Activated CD4-positive, CD25-positive, alpha-beta regulatory T cell treated with anti-CD3 and anti-CD28 coated beads, Interleukin-2, amount 50 U/mL, for 24 hours (primary cell): ENCODE measurements at places on chromosomes 5 and 9.

DNA sequence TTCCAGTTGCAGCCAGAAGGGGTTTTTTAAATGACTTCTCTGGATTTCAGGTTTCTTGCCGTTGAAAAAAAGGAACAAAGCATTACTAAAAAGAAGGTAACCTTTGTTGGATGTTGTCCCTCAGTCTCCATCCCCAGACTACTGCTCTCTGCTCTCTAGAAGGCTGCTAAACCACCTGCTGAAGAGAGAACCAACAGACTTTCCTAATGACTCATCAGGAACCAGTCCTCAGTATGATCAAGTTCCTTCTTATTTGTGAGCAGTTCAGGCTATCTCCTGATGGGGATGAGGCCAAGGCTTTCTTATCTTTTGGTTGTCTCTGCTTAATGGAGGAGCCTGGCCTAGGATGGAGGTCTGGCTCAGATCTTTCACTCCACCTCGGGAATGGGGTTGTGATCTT is 4.1 kb downstream of the KIF4B start:
- ATAC-seq, result no peak

DNA sequence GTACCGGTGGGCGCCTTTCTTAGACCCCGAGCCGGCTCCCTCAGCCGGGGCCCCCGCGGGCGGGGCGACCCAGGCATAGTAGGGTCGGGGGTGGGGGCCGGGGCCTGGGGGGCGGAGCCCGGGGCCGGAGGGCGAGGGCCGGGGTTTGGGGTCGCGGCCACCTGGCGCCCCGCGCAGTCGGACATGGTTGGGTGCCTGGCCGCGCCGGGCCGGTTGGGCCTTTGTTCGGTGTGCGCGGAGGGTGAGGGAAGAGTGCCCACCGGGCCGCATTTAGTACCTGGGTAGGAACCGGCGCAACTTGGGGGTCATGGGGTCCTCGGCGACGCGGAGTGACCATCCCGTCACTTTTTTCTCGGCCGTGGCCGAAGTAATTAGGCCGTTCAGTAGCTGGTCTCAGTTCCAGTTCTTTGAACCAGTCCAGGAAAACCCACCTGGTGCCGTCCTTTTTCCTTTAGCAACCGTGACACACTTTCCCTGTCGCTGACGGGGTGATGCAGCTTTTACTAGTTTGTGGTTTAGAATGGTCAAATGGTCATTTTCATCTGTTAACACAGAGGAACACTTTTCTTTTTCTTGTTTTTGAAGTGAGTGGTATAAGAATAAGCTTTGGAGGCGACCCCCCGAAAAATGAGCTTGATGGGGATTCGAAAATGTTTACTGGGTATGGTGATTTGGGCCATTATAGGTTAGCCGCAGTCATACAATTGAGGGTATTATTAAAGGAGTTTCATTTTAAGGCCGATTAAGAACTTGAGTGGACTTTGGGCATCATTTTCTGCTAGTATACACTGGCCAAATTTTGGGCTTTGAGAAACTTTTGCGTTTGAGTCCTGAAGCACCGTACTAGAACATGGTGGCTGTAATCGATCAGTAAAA is 589 bp downstream of the CKS2 start:
- ATAC-seq, result no peak

- no peak for ATAC-seq
Observed at GRCh38 chr5:153222936-153223335, 267.5 kb upstream of the GRIA1 start.

GRCh38 chr9:127049044-127049443 is 73.4 kb downstream of the ANGPTL2 start:
- ATAC-seq, result no peak

- ATAC-seq, result no peak
Observed at GRCh38 chr9:81690251-81690851, 1.0 kb upstream of the TLE1 start.

- no peak for ATAC-seq
Observed at GRCh38 chr9:134167530-134167931, 3.2 kb upstream of the RNU6ATAC start.

DNA sequence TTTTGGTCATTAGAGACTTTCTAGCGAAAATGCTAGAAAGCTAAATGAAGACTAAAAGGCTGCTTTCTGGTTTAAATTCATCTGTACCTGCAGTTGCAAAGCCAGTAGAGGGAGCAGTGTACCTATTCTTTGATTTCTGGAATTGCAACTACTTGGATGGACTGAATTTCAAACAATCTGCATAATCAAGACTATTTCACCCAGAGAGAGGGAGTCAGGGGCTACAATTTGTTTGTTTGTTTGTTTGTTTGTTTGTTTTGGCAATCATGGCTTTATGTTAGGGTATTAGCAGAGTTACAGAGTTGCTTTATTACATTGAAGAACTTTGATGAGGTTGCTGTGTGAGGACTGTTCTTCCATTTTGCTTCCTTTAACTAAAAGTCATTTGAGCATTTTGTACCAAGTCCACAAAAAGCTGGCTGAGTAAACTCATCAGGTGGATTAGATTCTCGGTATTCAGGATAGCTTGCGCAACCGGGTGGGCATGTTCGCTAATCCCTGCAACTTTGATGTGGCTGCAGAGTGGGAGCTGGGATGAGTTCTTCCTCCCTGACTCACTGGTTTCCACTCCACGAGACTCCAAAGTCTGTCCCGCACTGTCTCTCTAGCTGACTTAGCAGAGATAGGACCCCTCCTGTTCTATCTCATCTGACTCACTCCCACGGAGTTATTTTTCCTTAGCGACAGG is 80.0 kb upstream of the TUT7 start:
- no peak for ATAC-seq

DNA sequence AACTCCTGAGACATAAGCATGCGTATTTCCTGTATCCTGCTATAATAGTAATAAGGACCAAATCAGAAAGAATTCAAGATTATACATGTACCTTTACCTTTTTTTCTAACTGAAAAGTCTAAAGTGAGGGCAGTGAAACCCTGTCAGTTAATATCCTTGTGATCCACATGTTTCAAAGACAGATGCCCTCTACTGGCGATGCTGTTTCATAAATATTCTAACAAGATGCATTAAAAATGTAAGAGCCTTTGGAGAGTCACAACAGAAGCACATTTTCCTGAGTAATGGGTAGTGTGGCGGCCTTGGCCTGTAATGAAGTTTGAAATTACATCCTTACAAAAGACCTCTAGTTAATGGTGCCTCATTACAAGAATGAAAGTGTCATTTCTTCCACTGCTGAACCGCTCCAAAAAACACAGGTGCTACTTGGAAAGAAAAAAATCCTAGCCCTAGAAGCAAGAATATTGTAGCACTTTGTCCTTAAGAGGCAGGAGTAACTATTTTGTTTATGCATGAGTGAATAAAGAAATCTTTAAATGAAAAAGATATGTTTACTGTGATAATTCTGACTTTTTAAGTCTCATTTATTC is 232.6 kb downstream of the EPB41L4A start:
- ATAC-seq, result no peak

DNA sequence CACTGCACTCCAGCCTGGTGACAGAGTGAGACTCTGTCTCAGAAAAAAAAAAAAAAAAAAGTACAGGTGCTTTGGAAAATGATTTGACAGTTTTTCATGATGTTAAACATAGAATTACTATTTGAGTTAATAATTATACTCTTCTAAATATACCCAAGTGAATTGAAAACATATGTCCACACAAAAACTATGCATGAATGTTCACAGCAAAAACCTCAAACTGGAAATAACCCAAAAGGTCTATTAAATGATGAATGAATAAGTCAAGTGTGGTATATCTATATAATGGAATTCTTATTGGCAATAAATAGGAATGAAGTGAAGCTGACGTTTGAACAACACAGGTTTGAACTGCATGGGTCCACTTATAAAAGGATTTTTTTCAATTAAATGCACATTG is 207.2 kb upstream of the DAB2 start:
- no peak for ATAC-seq

- ATAC-seq, result no peak
Observed at GRCh38 chr5:171629628-171630349, 155.8 kb upstream of the SMIM23 start.

- ATAC-seq, result no peak
Observed at GRCh38 chr9:130111786-130112537, 58.3 kb downstream of the GPR107 start.
